ENCODE measurements at places on chromosomes 5 and 9.

DNA sequence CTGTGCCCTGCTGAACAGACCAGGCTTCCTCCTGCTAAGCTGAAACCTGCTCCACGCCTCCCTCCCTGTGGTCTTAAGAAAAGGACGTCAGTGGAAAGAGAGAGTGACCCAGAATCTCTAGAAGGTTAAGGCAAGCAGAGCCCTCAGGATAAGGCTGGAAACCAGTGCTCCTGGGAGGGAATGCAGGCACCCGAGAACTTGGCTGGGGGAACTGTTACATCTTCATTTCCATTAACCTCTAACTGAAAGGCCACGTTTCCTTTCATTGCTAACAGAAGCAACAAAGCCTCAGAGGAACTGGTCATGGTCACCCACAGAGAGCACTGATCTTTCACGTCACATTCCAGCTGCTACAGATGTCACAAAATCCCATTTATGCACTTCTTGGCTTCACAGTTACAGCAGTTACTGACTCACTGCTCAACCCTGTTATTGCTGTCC, 26.1 kb upstream of the AKNA start:
- no peak for DNase-seq

- DNase-seq: no peak
Measured at GRCh38 chr5:2136728-2137333, 254.1 kb upstream of the IRX4 start.

- DNase-seq: peak; percentile 52
Measured at GRCh38 chr5:138641547-138642298, 66.5 kb upstream of the HSPA9 start.

DNA sequence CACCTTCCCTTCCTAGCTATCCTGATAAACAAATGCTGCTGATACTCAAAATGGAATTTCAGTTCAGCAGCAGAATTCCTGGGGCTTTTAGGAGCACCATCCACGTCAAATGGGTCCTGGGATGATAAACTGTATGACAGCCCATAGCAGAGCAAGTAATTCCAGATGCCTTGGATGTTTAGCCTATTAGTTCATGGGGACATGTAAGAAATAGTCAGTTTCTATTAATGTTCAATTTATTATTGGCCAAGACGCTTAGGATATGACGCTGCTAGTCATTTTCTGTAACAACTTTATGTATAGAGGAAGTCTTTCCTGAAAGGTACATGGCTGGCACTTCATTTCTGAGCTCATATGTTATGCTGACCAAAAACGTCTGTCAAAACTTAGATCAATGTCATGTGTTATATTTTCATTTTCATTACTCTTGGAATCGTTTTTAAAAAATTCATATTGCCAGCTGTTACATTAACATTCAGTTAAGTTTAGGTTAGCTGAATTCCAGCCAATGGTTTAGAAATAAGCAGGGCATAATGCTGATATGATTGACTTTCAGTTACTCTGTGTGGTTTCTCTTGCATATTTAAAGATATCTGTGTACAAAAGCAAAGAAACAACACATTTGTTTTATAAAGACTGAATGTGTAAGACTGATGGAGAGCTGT, 243.8 kb downstream of the CSNK1G3 start:
- DNase-seq: no peak
